ENCODE measurements at places on chromosomes 3 and 15.
A peak's percentile ranks its signal among the peaks of the same experiment; 100 is the strongest.

- no peak for DNase-seq
Observed at GRCh38 chr3:192857260-192857661, 60.4 kb downstream of the MB21D2 start.

- DNase-seq = peak; percentile 11
Observed at GRCh38 chr3:60809857-60810610, 441.2 kb downstream of the FHIT start.

DNA sequence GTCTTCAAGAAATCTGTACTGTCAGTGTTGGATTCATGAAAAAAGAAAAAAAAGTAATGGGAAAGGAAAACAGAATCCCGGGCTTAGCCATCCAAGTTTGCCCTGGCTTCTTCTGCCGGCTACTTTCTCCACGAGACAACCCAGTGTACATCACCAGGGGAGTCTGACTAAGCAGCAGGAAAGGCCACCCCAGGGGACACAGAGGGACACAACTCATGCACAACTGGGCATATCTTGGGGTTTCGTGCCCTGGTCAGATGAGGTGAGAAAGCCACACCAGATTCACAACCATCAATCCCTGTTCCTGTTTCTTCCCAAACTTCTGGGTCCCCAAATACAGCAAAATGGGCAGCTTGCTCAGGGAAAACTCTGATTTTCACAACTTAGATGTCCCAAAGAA, 33.2 kb downstream of the ADAMTS17 start:
- no peak for DNase-seq

DNA sequence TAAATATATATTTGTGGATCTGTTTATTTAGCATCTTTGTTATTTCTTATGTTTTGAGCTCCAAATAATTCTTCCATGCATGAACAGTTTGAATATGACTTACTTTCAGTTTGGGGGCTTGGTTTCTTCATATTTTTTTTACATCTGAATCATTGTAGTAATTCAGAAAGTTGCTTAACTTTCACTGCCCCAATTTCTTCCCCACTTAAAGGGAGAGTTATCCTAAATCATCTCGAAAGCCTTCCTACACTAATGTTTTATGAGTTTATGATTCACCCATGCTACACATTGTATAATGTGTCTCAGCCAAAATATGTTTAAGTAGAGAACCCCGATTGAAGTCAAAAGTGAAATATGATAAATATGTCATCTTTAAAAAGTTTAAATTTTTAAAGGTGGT, 47.8 kb downstream of the SPRED1 start:
- DNase-seq = no peak

DNA sequence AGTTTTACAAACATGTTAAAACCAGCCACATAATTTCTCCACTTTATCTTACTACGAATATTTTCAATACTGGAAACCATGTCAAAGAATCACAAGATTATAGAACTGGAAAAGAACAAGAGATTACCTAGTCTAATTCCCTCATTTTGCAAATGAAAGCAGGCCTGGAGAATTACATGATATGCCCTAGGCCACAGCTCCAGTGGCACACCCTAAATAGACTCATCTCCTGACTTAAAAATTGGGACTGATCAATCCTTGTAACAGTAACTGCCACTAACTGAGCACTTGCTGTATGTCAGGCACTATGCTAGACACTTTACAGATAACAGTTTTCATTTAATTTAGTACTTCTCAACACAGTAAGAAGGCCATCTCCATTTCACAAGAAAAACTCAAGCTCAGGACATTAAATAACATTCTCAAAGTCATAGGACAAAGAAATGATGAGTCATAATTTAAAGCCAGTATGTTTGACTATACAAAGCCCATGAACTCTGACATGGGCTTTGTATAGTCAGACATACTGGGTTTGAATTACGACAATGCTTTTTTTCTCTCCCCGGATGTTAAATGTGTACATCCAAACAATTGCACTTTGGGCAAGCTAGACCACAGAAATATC, 9.4 kb downstream of the IGSF11 start:
- no peak for DNase-seq

DNA sequence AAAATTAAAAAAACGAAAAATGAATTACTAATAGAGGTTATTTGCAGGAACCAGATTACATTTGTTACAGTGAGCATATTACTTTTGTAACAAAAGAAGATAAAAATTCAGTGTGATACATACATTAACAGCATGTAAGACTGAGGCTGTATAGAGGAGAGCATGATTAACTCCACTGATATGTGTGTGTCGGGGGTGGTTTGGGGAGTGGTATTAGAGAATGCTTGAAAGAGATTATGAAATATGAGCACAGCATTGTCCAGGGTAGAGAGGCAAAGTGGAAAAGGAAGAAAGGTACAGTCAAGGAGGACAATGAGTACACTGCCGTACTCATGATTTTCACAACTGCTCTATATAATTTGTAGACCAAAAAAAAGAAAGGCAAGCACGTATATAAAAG, 62.9 kb upstream of the LRRFIP2 start:
- no peak for DNase-seq

GRCh38 chr3:16604887-16605602, at the start of gene DAZL:
TSS of gene DAZL (minus strand) at chr3:16605423. CDS start at chr3:16605205, 218 bp downstream.
- DNase-seq = no peak

DNA sequence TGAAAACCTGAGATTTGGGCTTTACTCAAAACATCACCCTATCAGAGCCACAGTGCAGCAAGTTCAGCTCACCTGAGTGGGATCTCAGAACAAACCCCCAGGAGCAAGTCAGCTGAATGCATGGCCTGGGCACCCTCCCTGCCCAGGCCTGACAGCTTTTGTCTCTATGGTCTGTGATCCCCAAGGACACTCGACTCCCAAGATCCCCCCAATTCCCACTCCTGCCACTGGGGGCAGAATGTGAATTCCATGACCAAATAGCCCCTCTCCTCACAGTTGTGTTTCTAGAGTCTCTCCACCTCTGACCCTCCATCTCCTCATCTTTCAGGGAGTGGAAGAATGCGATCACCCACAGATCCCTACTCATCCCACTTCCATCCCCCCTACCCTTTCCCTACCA, 58.9 kb downstream of the ZNF445 start:
- no peak for DNase-seq

DNA sequence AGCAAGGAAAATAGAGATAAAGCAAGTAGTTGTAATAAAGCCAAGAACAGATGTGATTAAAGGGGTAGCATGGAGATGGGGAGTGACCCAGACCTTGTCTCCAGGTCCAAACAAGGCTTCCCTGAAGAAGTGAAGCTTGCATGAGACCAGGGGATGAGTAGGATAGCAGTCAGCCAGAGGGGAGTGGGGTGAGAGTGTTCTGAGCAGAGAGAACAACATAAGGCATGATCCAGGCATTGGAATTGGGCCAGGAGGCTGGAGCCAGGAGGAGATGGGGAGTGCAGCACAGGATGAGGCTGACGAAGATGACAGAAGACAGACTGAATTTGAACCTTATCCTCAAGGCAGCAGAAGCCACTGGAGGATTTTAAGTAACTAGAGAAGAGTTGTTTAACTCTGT, 7.2 kb downstream of the TMOD2 start:
- DNase-seq = peak; percentile 22

- no peak for DNase-seq
Observed at GRCh38 chr3:131972091-131972490, 62.7 kb downstream of the CPNE4 start.

GRCh38 chr3:148737104-148737530, 39.4 kb downstream of the AGTR1 start:
- peak; percentile 91 for DNase-seq

- DNase-seq = no peak
Observed at GRCh38 chr3:117735481-117736101, 1026.0 kb downstream of the TUSC7 start.

- DNase-seq = no peak
Observed at GRCh38 chr3:99544786-99545281, 93.6 kb upstream of the COL8A1 start.

DNA sequence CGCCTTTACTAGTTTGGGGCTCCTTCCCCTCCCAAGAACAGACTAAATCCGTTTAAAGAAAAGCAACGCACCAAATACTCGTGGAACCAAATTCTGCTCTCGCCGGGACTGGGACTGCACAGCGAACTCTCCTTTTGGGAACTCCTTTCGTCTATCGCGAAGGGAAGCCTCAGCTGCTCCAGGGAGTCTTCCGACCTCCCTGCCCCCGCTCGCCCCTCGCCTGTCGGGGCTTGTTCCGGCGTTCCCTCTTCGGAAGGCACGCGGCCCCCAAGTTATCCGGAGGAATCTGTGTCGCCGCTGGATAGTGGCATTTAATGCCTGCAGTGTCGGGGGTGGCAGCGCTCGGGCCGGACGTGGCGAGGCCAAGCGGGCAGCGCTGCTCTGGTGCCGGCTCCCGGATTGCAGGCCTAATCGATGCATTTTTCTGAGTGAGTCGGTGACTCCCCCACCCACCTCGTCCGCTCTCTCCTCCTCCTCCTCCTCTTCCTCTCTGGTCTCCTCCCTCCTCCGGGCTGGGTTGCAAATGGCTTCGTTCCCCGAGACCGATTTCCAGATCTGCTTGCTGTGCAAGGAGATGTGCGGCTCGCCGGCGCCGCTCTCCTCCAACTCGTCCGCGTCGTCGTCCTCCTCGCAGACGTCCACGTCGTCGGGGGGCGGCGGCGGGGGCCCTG, at the start of gene TRIM71:
Gene TRIM71, plus strand, starts transcription at position 440 of the 671 bp plus-strand sequence. Its CDS starts 84 bp downstream, at position 524.
- DNase-seq = no peak

GRCh38 chr3:38805765-38806386, 10.1 kb downstream of the SCN10A start:
- DNase-seq = peak; percentile 59

- DNase-seq = peak; percentile 87
Observed at GRCh38 chr3:20041197-20041780, 1.0 kb downstream of the KAT2B start.

- DNase-seq = no peak
Observed at GRCh38 chr3:177816667-177817208, 619.5 kb upstream of the TBL1XR1 start.

- no peak for DNase-seq
Observed at GRCh38 chr3:40427045-40427669, 30.0 kb upstream of the RPL14 start.

GRCh38 chr3:71728632-71729342, 3.6 kb upstream of the EIF4E3 start:
- DNase-seq = peak; percentile 11

DNA sequence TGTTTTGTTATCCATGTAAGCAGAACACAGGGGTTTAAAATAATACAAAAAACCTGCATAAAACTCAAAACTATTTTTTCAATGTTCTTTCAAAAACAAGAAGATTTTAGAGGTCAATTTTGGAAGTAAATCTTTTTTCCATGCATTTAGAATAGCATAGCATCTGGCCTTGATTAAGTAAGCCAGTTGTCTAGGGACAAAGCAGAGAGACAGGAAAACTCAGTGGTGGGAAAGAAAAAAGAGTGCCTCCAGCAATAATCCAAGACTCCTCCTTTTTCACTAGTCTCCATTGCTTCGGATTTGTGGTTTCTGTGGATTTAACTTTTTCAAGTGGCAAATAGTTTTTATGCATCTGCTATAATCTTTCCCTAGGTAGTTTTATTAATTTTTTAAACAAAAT, 88.9 kb downstream of the SUCNR1 start:
- DNase-seq = no peak

DNA sequence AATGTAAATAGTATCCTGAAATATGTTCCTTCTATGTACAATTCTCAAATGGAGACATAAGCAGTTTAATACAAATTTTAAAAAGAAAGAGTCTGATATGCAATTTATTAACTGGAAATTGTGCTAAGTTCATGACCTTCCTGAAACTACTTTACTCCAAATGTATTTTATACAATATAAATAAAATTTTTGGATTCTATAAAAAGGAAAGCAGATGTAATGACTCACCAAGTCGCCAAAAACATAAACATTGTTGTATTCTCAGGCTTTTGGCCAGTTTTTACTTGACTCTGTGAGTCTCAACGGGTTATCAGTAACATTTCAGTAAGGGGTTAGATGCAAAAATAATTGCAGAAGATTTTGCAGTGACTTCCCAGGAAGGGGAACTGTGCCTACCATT, 948.2 kb downstream of the EPHA3 start:
- no peak for DNase-seq

GRCh38 chr3:53842436-53843194, 3.6 kb downstream of the CHDH start:
- peak; percentile 85 for DNase-seq

DNA sequence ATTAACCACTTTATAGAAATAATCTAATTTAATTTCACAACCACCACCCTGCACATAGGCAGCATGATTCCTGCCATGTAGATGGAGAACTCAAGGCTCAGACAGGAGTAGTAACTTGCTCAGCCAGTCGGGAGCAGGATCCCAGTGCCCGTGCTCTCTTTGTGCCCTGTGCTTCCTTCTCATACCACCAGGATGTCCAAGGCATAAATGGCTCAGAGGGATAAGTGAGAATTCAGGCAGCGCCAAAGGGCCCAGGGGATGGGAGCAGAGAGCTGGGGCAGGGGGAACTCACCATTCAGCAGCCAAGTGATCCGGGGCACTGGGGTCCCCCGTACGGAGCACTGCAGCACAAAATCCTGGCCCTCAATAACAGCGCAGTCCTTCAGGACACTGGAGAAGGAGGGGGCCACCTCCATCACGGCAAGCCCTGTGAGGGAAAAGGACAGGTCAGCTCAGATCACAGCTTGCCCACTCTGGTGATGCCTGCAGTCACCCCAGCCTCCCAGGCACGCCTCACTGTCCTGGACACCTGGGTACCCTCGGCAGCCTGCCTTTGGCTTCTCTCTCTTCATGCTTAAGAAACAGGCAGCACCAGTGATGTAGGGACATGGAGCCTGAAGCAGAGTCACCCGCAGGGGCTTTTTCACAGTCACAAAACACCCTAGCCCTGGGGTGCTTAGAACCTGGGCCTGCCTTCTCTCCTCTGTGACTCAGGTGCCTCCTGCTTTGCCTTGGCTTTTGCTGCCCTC, 141.0 kb upstream of the HACD2 start:
- no peak for DNase-seq

DNA sequence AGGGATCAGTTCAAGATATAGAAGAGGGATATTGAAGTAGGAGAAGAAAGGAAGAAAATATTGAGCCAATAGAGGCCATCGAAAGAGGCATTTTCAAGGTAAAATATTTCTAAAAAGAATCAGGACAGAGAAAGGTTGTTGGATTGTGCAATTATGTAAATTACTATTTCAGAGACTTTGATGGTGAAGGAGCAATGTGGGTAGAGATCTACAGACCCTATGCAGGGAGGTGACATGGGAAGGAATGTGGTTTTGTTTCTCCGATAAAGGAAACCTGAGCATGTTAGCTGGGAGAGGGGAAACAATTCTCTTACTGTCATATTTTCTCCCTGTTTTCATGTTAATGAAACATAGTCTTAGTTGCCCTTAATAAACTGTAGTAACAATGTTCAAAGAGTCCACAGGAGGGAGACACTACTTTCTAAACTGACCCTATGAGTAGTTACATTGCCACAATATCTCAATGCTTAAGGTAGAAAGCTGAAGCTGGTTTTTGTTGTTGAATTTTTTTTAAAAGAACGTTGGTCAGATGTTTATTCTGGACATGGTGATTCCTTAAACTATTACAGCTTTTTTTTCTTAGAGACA, 133.3 kb downstream of the GRM7 start:
- no peak for DNase-seq

Data from large intestine (tissue), 12 donors.